ENCODE measurements at places on chromosomes 7 and 10.

- no peak for DNase-seq
Measured at GRCh38 chr10:126255313-126255712, 133.0 kb downstream of the ADAM12 start.

GRCh38 chr7:71173955-71174354, 42.0 kb downstream of the GALNT17 start:
- no peak for DNase-seq

DNA sequence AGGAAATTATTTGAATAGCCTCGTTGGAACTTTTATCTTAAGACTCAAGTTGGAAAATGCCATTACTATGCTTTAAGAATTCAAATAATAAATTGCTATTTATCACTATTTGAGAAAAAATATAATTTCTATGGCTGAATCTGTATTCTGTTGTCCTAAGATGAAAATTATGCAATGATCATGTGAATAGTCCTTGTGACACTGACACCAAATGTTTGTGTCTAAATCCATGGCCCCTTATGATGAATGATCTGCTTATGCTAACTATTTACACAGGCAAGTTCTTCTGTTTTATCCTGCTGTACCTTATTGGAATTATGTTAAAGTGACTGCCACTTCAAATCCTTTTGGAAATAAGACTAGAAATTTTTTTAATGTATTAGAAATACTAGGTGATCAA, 208.7 kb downstream of the DOCK4 start:
- no peak for DNase-seq

- DNase-seq = no peak
Measured at GRCh38 chr10:28938745-28939144, 261.4 kb downstream of the BAMBI start.

GRCh38 chr7:45682836-45683555, 108.8 kb downstream of the ADCY1 start:
- no peak for DNase-seq

DNA sequence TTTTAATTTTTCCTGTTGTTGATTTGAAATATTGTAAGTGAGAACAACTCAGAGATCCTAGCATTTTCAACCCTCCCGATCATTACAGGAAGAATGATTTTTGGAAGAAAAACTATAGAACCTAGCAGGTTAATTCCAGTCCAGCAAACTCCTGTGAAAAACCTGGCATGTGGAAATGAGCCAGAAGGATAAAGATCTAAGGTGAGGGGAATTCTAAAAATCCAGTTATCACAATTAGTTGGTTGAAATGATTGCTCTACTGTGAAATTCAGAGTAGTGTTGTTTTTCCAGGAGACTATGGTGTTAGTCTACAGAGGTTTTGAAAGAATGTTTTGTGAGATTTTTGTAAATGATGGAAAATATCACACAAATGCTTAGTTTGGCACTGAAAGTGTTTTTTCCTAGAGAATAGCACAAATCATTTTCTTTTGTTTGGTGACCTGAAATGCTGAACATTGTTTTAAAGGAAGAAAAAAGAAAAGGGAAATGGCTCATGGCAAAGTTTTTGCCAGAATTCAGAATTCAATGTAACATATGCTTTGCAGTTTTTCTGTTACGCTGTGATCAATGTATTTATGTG, 152.4 kb upstream of the SLC26A5 start:
- DNase-seq = no peak

- no peak for DNase-seq
Measured at GRCh38 chr10:33363106-33363505, 28.6 kb upstream of the NRP1 start.

GRCh38 chr7:15489383-15489782, 72.4 kb downstream of the AGMO start:
- no peak for DNase-seq

GRCh38 chr7:135938563-135938962, 38.6 kb downstream of the MTPN start:
- DNase-seq = no peak

- DNase-seq = no peak
Measured at GRCh38 chr7:129729511-129729910, 118.0 kb downstream of the NRF1 start.

DNA sequence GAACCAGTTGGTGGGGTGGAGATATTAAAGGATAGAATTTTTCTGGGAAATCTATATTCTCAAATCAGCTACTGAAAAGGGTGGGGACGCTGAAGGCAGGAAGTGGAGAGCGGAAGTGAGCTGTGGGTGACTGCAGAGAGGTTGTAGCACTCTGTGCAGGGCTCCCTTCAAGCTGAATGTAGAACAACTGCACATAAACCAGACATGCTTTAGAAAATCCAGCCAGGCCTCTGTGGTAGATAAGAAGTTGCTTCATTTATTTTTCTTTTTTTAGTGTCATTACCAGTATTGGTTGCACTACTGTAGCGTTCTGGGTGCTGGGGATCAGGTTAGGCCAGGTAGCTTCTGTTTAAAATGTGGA, 127.8 kb downstream of the CELF2 start:
- DNase-seq = no peak

DNA sequence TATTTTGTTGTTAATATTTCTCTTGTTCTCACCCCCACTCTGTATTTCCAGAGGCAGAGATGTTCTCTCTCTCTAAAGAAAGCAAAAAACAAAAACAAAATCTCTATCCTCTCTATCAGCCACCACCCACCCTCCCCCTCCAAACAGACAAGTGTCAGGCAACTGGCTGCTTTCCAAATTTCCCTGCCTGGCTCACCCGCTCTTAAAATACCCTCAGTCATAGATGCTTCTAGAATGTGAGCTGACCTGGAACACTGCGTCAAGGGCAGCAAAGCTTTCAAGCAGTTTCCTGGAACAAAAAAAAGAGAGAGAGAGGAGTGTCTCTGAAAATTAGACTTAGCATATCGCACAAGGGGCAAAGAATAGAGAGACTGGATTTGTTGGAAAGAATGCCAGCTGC, 341.0 kb upstream of the ZMIZ1 start:
- DNase-seq = no peak

DNA sequence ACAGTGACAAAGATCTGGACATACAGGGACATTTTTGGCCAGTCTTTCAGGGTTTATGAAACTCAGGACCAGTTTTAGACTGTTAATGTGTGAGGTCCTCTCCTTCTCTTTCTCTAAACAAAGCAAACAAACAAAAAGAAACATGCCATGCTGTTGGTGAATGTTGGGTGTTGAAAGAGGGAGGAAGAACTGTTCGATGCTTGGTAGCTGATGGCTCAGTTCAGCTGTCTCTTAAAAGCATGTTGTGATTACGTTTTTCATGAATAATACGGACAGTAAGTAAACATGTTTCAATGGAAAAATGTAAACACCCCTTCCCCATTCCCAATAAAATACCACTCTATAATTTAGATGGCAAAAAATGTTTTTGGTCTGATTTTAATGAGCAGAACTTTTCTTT, 219.1 kb downstream of the SEC23IP start:
- DNase-seq = no peak

GRCh38 chr10:5655121-5655520, 11.3 kb downstream of the ASB13 start:
- DNase-seq = no peak

GRCh38 chr10:50855015-50855414, 30.4 kb downstream of the A1CF start:
- no peak for DNase-seq

Measured in stimulated activated CD8-positive, alpha-beta memory T cell treated with anti-CD3 and anti-CD28 coated beads, Interleukin-7, amount 100 ng/mL, for 1 hour (primary cell).